Tibial artery (tissue), 4 donors: ENCODE measurements at places on chromosomes 3 and 15.

- H3K27ac ChIP-seq: no peak overlapping the region
- H3K4me3 ChIP-seq: no peak overlapping the region
- H3K4me1 ChIP-seq: no peaks in the 10 kb centered on the region
- no peak for DNase-seq
- H3K36me3 ChIP-seq: no peaks in the 10 kb centered on the region
Observed at GRCh38 chr3:130428871-130429712, 83.6 kb downstream of the COL6A5 start.

- no peak overlapping the region for H3K4me3 ChIP-seq
- DNase-seq: no peak
- H3K27ac ChIP-seq: no peak overlapping the region
- peaks cover 11% of the 10 kb centered on the region for H3K4me1 ChIP-seq
Observed at GRCh38 chr15:31296219-31296645, 30.4 kb upstream of the KLF13 start.

GRCh38 chr3:107548601-107549000, 25.8 kb downstream of the BBX start:
- H3K27ac ChIP-seq: no peak overlapping the region
- no peak overlapping the region for H3K4me3 ChIP-seq
- no peaks in the 10 kb centered on the region for H3K36me3 ChIP-seq
- no peak for DNase-seq
- no peaks in the 10 kb centered on the region for H3K4me1 ChIP-seq

GRCh38 chr15:39854161-39854560, 65.9 kb downstream of the GPR176 start:
- no peak for DNase-seq
- H3K27ac ChIP-seq: no peak overlapping the region
- H3K36me3 ChIP-seq: no peaks in the 10 kb centered on the region
- H3K27me3 ChIP-seq: no peaks in the 10 kb centered on the region
- H3K4me3 ChIP-seq: no peak overlapping the region

- H3K27ac ChIP-seq: peak overlapping the region; percentile 93
- H3K27me3 ChIP-seq: no peaks in the 10 kb centered on the region
- peak; percentile 78 for DNase-seq
Observed at GRCh38 chr15:59170295-59171066, 36.2 kb upstream of the LDHAL6B start.

DNA sequence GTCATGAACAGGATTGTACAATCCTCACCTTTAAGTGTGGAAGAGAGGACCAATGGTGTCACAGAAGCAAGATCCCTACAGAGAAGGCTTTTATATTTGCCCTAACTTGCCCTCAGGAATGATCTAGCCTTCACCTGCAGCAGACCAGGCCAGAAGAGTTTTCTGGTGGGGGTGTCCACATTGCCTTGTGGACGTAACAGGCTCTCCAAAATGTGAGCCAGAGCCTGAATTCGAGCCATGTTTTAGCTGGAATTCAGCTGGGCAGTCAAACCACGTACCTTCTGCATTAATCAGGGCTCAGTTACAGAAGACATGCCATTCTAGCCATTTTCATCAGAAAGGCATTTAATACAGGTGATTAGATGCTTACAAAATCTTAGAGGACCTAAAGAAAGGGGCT, 23.6 kb upstream of the RAB7A start:
- no peaks in the 10 kb centered on the region for H3K4me1 ChIP-seq
- no peak for DNase-seq
- H3K4me3 ChIP-seq: no peak overlapping the region
- no peaks in the 10 kb centered on the region for H3K36me3 ChIP-seq
- H3K27ac ChIP-seq: no peak overlapping the region
- H3K27me3 ChIP-seq: no peaks in the 10 kb centered on the region

GRCh38 chr3:172530101-172530561, 6.9 kb upstream of the TNFSF10 start:
- no peaks in the 10 kb centered on the region for H3K36me3 ChIP-seq
- no peak overlapping the region for H3K27ac ChIP-seq
- no peaks in the 10 kb centered on the region for H3K27me3 ChIP-seq
- no peak overlapping the region for H3K4me3 ChIP-seq

DNA sequence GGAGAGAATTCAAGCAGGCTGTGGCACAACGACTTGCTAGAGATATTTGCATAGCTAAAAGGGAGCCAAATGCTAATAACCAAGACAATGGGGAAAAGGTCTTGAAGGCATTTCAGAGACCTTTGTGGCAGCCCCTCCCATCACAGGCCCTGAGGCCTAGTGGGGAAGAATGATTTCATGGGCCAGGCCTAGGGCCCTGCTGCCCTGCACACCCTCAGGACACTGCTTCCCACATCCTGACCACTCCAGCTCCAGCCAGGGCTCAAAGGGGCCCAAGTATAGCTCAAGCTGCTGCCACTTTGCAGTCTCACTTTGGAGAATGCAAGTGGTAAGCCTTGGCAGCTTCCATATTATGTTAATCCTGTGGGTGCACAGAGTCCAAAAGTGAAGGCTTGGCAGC, 21.5 kb upstream of the PTPN23 start:
- no peak overlapping the region for H3K27ac ChIP-seq
- DNase-seq: no peak
- H3K4me1 ChIP-seq: no peaks in the 10 kb centered on the region
- no peaks in the 10 kb centered on the region for H3K27me3 ChIP-seq

- no peak for DNase-seq
- peak overlapping the region; percentile 84 for H3K27ac ChIP-seq
- peaks cover 43% of the 10 kb centered on the region for H3K4me1 ChIP-seq
- peaks cover 75% of the 10 kb centered on the region for H3K36me3 ChIP-seq
Observed at GRCh38 chr3:48601622-48601994, 6.5 kb upstream of the COL7A1 start.

GRCh38 chr15:38672814-38673670, 108.4 kb upstream of the RASGRP1 start:
- H3K4me1 ChIP-seq: no peaks in the 10 kb centered on the region
- no peaks in the 10 kb centered on the region for H3K36me3 ChIP-seq
- H3K27me3 ChIP-seq: no peaks in the 10 kb centered on the region
- no peak overlapping the region for H3K27ac ChIP-seq

GRCh38 chr15:99451484-99451883, 114.3 kb upstream of the MEF2A start:
- H3K27ac ChIP-seq: peak overlapping the region; percentile 92
- DNase-seq: no peak
- H3K4me1 ChIP-seq: peaks cover 59% of the 10 kb centered on the region
- H3K27me3 ChIP-seq: no peaks in the 10 kb centered on the region
- H3K36me3 ChIP-seq: no peaks in the 10 kb centered on the region

- H3K4me3 ChIP-seq: no peak overlapping the region
- no peaks in the 10 kb centered on the region for H3K4me1 ChIP-seq
- DNase-seq: no peak
- no peak overlapping the region for H3K27ac ChIP-seq
Observed at GRCh38 chr3:55718521-55718921, 231.4 kb upstream of the WNT5A start.

DNA sequence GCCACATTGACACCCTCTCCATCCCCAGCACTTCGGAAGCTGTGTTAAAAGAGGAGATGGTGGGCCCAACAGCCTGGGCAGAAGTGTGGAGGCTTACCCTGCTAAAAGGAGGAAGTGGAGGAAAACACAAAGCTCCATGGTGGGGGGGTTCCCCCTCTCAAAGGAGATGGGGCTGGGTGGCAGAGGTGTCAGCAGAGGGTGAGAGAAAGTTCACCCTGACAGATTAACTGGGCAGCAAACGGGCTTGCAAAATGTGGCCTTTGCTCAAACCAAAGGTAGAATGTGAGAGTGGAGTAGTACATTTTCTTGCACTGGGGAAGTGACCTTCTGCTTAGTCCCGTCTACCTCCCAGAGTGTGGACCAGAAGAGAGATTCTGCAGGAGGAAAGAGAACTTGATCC, 44.7 kb downstream of the MYO1E start:
- peaks cover 72% of the 10 kb centered on the region for H3K4me1 ChIP-seq
- no peaks in the 10 kb centered on the region for H3K36me3 ChIP-seq
- no peak for DNase-seq
- no peak overlapping the region for H3K4me3 ChIP-seq

GRCh38 chr15:60647246-60647645, 168.3 kb upstream of the ICE2 start:
- no peaks in the 10 kb centered on the region for H3K36me3 ChIP-seq
- no peak overlapping the region for H3K4me3 ChIP-seq
- no peak overlapping the region for H3K27ac ChIP-seq
- H3K27me3 ChIP-seq: no peaks in the 10 kb centered on the region
- no peak for DNase-seq

GRCh38 chr3:100682056-100682853, 27.0 kb upstream of the TFG start:
- H3K27me3 ChIP-seq: no peaks in the 10 kb centered on the region
- peak overlapping the region; percentile 29 for H3K4me3 ChIP-seq
- H3K4me1 ChIP-seq: no peaks in the 10 kb centered on the region
- H3K27ac ChIP-seq: no peak overlapping the region

DNA sequence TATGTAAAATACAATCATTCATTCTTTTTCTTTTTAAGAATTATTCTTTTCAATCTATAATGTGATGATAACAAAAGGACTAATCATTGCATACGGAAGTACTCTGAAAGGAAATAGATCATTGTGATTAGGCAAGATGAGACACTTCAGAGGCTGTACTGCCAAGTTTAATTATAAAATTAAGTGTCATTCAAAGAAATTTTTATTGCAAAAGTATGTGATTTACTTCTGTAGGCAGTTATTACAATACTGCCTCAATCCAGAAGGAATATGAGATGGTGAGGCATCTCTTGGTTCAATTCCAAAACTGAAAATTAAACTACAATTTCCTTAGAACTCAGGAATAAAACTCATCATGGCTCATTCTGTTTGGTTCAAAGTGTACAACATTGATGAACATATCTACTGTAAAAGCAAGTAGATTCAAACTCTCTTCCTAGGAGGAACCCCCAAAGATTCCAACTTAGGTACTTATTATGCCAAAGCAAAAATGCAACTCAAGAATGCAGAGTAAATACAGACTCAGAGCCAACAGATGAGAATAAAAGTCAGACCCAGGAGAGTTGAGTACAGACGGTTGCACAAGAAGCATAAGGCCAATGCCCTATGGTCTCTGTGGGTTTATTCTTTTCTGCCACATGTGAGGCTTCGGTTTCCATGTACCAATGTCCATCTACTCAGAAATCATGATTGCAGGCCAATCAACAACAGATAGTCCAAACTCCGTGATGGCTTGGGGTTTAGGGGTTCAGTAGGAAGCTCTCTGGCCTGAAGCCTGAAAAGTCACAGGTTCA, 118.5 kb upstream of the WNT5A start:
- H3K36me3 ChIP-seq: no peaks in the 10 kb centered on the region
- DNase-seq: no peak
- H3K27ac ChIP-seq: no peak overlapping the region
- H3K27me3 ChIP-seq: no peaks in the 10 kb centered on the region
- H3K4me3 ChIP-seq: no peak overlapping the region
- no peaks in the 10 kb centered on the region for H3K4me1 ChIP-seq

- no peak overlapping the region for H3K4me3 ChIP-seq
- H3K27ac ChIP-seq: no peak overlapping the region
- H3K4me1 ChIP-seq: no peaks in the 10 kb centered on the region
Observed at GRCh38 chr15:92495446-92495845, 101.8 kb downstream of the ST8SIA2 start.

- no peak for DNase-seq
- no peaks in the 10 kb centered on the region for H3K27me3 ChIP-seq
- no peaks in the 10 kb centered on the region for H3K36me3 ChIP-seq
- H3K4me1 ChIP-seq: peaks cover under 1% of the 10 kb centered on the region
- no peak overlapping the region for H3K27ac ChIP-seq
- no peak overlapping the region for H3K4me3 ChIP-seq
Observed at GRCh38 chr15:83472151-83472550, 25.0 kb downstream of the SH3GL3 start.

GRCh38 chr3:128439226-128439625, 27.5 kb downstream of the DNAJB8 start:
- H3K4me3 ChIP-seq: no peak overlapping the region
- H3K36me3 ChIP-seq: no peaks in the 10 kb centered on the region
- no peak overlapping the region for H3K27ac ChIP-seq
- no peak for DNase-seq
- no peaks in the 10 kb centered on the region for H3K4me1 ChIP-seq

DNA sequence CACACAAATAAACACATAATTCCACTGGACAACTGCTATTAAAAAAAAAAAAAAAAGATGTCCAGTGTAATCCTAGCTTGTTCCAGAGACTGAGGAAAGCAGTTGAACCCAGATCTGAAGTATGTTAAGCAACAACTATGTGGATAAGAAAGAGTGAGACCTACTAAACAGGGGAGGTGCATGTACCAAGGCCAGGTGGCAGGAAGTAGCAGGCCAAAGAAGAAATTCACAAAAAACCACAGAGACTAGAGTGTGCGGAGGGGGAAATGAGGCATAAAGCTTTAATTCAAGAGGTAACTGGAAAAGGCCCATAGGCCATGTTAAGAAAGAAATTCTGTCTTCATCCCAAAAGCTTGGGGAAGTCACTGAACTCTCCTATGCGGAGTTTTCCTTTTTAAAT, 490.0 kb downstream of the NAALADL2 start:
- no peak overlapping the region for H3K4me3 ChIP-seq
- no peak for DNase-seq
- no peaks in the 10 kb centered on the region for H3K4me1 ChIP-seq
- H3K27me3 ChIP-seq: no peaks in the 10 kb centered on the region

GRCh38 chr3:40968666-40969065, 230.6 kb upstream of the CTNNB1 start:
- DNase-seq: no peak
- H3K27ac ChIP-seq: no peak overlapping the region
- H3K4me1 ChIP-seq: no peaks in the 10 kb centered on the region
- H3K27me3 ChIP-seq: no peaks in the 10 kb centered on the region
- no peaks in the 10 kb centered on the region for H3K36me3 ChIP-seq
- H3K4me3 ChIP-seq: no peak overlapping the region

- H3K36me3 ChIP-seq: no peaks in the 10 kb centered on the region
- H3K4me3 ChIP-seq: no peak overlapping the region
- no peak overlapping the region for H3K27ac ChIP-seq
Observed at GRCh38 chr3:161599697-161600096, 103.1 kb downstream of the OTOL1 start.

- H3K27me3 ChIP-seq: no peaks in the 10 kb centered on the region
- no peak overlapping the region for H3K27ac ChIP-seq
- no peak for DNase-seq
- no peaks in the 10 kb centered on the region for H3K4me1 ChIP-seq
- no peak overlapping the region for H3K4me3 ChIP-seq
Observed at GRCh38 chr3:60912142-60912541, 339.1 kb downstream of the FHIT start.

GRCh38 chr3:16048435-16049318, 125.8 kb upstream of the GALNT15 start:
- H3K4me3 ChIP-seq: no peak overlapping the region
- no peak for DNase-seq
- H3K27me3 ChIP-seq: no peaks in the 10 kb centered on the region
